Breast epithelium (tissue), 4 donors: ENCODE measurements at places on chromosomes 7 and 10. TPM values are rescaled to one million over a fixed set of nuclear protein-coding genes. Genes with fewer than 3 reads are reported as not detected.

Gene PIK3CG
- 12.0 TPM for total RNA-seq

Gene VAX1
- not detected for total RNA-seq

Gene SPDYE6
- total RNA-seq: not detected

DNA sequence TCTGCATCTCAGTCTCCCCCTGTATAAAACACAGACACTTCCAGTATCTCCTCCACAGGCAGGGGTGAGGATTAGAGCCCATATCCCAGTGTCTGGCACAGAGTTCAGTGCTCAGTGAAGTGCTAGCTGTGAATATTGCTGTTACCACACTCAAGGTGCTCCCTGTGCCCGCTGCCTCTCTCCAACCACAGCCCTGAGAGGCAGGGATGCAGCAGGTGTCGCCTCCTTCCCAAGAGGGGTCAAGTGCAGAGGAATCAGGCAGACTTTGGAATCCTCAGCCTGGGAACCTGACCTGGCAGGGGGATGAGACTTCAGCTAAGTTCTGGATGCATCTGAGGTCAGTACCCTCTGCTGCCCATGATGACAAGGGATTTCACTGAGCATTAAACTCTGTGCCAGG lies 163.1 kb downstream of the GFRA1 start:
- no peak overlapping the region for H3K4me3 ChIP-seq
- H3K4me1 ChIP-seq: no peaks in the 10 kb centered on the region
- no peak for DNase-seq
- H3K36me3 ChIP-seq: no peaks in the 10 kb centered on the region
- no peaks in the 10 kb centered on the region for H3K27me3 ChIP-seq

DNA sequence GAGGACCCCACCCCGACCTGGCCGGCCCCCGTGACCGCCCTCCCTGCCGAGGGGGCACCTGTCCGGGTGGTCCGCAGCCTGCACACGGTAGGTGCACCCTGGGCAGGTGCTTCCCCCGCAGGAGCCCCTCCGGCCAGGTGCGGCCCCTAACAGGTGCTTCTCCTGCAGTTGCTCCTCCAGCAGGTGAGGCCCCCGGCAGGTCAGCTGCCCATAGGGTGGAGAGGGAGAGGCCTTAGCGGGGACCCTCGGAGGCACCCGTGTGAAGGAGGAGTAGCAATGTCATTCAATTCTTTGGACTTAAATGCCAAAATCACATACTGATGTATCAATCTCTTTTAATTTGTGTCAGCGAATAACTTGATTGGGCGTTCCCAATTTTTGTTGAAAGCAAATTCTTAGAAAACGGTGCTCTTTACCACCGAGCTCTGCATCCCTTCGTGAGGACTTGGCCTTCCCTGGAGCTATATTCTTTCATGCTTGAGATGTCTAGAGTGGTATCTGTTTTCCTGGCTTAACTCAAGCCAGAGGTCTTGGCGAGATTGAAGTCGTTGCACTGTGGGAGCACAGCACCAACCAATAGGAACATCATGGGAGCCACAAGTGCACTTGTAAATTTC lies 738 bp upstream of the NCAPG2 start:
- no peaks in the 10 kb centered on the region for H3K36me3 ChIP-seq
- H3K27me3 ChIP-seq: no peaks in the 10 kb centered on the region
- DNase-seq: no peak
- H3K4me3 ChIP-seq: peak overlapping the region; percentile 79
- peaks cover 6% of the 10 kb centered on the region for H3K4me1 ChIP-seq
- H3K27ac ChIP-seq: peak overlapping the region; percentile 92

- H3K4me1 ChIP-seq: no peaks in the 10 kb centered on the region
- H3K27ac ChIP-seq: no peak overlapping the region
- no peaks in the 10 kb centered on the region for H3K36me3 ChIP-seq
Observed at GRCh38 chr10:88196291-88196690, 332.9 kb downstream of the PTEN start.

- H3K27ac ChIP-seq: no peak overlapping the region
- no peaks in the 10 kb centered on the region for H3K4me1 ChIP-seq
- no peaks in the 10 kb centered on the region for H3K36me3 ChIP-seq
- DNase-seq: no peak
- H3K27me3 ChIP-seq: no peaks in the 10 kb centered on the region
Observed at GRCh38 chr7:44398511-44398911, 73.1 kb upstream of the CAMK2B start.
